ENCODE measurements at places on chromosomes 1 and 21.

DNA sequence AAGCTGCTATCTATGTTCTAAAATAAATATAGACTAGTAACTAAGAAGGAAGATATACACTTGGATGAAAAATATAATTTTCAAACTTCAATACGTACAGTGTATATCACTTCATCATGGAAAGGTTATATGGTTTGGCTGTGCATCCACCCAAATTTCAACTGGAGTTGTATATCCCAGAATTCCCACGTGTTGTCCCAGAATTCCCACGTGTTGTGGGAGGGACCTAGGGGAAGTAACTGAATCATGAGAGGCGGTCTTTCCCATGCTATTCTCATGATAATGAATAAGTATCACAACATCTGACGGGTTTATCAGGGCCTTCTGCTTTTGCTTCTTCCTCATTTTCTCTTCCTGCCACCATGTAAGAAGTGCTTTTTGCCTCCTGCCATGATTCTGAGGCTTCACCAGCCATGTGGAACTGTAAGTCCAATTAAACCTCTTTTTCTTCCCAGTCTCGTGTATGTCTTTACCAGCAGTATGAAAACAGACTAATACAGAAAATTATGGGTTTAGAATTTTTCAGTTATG, 10.7 kb downstream of the NEGR1 start:
- no peak for DNase-seq

- DNase-seq: no peak
These were observed 1.2 kb downstream of the GART start for GRCh38 chr21:33540711-33541104.

DNA sequence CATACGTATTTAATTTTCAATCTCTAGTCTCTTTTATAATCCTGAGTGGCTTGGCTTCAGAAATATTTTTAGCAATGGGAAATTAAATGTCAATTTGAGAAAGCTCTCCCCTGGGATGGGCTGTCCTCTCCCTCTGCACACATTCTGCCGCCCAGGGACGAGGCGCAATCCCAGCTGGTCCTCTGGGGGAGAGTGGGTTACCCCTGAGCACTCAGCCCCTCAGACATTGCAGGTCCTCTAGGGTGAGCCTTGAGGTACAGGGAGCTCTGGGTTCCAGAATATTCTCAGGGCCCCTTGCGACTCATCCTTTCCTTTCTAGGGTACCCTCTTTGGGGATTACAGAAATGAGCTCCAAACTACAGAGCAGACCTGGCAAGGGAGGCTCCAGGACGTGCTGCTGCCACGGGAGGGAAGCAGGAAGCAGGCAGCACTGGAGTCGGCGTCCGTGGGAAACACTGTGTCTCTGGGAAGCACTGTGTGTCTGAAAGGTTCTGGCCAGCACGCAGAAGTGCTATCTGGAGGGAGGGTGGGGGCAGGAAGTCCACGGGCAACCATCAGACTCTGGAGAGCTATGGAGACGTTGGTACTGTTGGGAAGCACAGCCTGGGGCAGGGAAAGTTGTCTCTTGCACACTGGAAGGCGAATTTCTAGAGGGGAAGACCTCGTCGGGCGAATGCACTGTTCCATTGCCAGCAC, 343.3 kb upstream of the VAMP3 start:
- DNase-seq: no peak

DNA sequence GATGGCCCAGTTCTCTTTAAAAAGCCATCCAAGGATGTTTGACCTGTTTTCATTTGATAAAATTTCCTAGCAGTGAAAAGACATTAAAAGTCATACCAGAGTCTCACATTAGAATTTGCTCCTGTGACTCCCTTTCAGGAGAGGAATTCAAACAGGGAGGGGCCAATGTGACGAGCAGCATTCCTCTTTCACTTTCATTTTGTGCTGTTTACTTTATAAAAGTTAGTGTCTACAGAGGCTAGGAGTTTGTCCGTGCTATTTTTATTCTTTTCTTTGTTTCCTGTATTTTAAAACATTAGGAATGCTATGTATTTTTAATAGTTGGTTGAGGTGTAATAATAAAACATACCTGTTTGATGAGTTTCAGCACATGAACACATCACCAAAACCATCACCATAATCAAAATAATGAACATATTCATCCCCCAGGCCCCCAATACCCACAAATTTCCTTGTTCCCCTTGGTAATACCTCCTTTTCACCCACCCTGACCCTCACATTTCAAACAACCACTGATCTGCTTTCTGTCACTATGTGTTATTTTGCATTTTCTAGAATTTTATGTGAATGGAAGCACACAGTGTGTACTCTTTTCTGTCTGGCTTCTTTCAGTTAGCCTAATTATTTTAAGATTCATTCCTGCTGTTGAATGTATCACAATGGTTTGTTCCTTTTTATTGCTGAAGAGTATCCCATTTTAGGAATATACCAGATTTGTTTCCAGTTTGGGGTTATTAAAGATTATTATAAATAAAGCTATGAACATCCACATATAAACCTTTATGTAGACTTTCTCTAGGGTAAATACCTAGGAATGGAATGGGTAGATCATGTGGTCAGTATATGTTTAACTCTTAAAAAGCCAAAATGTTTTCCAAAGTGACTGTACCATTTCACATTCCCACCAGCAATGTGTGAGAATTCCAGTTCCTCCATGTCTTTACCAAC, 129.5 kb downstream of the TENT5C start:
- DNase-seq: peak; percentile 40

- peak; percentile 99 for DNase-seq
These were observed 112.4 kb downstream of the OSBPL9 start for GRCh38 chr1:51729156-51729823.

GRCh38 chr1:169701261-169702005, 10.0 kb downstream of the SELL start:
- DNase-seq: no peak

DNA sequence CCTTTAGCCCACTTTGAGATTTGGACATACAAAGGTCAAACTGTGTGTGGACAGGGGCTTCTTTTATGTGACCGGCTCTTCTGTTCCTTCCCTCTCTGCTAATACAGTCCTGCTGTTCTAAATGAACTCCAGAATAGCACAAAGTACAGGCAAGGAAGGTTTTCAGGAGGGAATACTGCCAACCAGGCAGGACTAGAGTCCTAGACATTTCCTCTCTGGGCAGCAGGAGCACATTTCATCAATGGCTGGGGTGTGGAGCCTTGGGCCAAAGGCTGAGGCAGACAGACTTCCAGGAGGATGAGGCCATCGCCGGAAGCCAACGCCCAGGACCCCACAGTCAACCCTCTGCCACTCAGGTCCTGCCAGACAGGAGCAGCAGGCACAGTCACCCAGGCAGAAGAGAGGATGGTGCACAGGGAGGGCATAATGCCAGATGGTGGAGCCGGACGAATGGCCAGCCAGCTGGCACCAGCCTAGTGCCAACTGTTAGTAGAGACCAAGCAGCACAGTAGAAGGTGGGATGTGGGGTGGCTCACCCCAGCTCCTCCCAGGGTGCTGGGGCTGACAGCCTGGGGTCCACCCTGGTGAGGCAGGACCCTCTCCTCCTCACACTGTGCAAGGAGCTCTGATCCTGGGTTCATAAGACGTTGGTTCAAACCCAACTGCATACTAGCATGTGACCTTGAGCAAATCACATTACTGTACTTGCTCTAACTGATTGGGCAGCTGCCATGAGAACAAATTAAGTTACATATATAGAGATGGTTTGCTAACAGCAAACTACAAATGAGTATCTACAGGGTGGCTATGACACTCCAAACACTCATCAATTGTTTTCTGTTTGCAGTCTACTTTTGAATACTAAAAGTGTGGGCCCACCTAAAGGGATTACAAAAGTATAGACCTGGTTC, 410.7 kb downstream of the SIPA1L2 start:
- no peak for DNase-seq

- DNase-seq: no peak
These were observed 226.2 kb downstream of the ZNF326 start for GRCh38 chr1:90220941-90221693.

DNA sequence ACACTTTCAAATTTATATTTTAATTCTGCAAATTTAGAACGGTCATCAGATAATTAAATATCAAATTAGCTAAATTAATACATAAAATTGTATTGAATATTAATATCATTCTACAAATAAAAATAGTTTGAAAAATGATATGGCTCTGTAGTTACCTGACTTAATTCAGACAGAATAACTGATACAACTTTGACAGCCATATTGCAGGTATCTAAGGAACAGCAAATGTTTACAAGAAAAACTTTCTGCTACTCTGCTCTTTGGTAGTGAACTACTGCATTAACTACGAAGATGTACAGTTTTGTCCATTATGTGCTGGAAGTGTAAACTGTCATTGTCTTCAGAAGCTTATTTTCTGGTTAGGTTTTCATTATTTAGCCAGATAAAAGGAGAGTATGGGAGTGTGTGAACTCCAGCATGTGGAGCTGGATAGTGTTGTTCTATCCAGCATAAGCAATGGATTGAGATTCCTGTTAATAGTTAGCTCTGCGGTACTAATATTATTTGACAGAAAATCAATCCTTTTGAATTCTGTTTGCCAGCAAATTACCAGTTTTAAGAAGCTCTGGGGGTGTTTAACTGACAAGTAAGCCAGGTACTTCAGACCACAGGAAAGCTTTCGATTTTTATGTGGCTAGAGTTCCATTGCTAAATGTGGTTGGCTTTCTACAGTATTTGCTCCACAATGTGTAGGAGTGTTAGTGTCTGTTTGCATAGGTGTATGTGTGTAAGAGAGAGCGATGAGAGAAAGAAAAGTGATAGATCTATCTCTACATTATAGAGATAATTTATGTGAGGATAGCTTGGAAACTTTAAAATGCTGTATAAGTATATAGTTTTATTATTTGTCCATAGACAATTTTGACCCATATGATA, 247.9 kb downstream of the GRIK1 start:
- no peak for DNase-seq

DNA sequence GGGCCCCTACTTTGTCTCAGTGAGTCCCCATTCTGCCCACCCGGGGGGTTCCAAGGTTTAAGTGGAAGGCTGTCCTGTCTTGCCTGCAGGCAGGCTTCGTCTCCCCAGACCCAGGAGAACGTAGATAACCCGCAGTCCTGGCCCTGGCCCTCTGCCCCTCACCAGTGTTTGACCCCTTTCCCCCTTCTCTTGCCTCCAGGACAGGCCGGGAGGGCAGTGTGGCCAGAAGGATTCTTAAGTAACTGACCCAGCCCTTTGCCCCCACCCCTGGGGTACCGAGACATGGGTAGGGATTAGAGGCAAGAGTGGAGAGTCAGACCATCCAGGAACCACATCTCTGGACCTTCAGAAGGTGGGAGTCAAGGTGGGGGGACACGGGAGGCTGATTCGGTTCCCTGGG, 8.8 kb downstream of the TMEM222 start:
- DNase-seq: no peak

DNA sequence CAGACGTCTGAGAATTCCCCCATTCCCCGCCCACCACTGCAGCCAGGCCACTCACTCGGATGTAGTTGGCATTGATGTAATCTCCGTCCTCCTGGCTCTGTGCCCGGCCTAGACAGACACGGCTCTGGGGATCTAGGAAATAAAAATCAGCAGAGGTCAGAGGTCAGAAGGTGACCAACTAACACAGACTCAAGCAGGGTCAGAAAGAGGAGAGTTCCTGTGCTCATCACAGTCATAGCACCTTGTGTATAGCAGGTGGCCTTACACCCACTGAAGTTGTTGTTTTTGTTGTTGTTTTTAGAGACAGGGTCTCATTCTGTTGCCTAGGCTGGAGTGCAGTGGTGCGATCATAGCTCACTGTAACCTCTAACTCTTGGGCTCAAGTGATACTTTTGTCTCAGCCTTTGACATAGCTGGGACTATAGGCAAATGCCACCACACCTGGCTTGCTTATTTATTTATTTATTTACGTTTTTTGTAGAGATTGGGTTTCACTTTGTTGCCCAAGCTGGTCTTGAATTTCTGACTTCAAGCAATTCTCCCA, 4.9 kb downstream of the PTPN7 start:
- DNase-seq: no peak
